ENCODE measurements at places on chromosomes 4 and X.

- no peak for DNase-seq
Measured at GRCh38 chrX:150229481-150229880, 133.6 kb upstream of the MAMLD1 start.

GRCh38 chrX:64206556-64207162, 1.2 kb upstream of the AMER1 start:
- DNase-seq = no peak

DNA sequence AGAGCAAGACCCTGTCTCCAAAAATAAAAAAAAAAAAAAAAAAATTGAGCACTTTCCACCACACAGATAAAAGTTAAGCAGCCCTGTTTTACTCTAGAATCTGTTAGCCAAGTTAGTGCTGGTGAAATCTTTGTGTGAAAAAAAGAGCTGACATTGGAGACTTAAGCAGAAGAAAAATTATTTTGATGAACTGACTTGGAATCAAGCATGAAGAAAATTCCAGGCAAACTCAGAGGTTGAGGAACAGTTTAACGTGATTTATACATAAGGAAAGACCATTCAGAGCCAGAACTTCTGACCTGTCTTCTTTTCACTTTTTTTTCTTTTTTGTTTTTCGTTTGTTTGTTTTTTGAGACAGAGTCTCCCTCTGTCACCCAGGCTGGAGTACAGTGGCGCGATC, 79.6 kb upstream of the RBPJ start:
- DNase-seq = no peak

DNA sequence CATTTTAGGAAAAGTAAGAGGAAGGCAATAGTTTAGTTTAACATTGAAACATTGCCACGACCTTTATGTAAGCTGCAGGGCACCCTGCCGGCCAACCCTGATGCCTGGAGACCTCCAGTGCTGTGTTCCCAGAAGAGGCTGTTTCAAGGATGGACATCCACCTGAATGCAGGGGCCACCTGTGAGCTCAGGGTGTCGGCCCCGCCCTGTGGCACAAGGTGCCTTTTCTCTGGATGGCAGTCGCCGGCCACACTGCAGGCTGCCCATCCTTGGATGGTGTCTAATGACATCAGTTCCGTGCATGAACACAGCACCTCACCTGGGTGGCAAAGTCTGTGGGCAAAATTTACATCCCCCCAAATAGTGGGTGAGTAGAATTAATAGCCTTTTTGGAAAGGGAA, 180.0 kb downstream of the AFAP1 start:
- no peak for DNase-seq

GRCh38 chr4:184280591-184281071, 63.0 kb upstream of the ENPP6 start:
- DNase-seq = no peak

GRCh38 chr4:155487210-155487609, 110.4 kb upstream of the MAP9 start:
- no peak for DNase-seq

GRCh38 chrX:63361494-63361893, 10.4 kb upstream of the SPIN4 start:
- DNase-seq = no peak
